ENCODE measurements at places on chromosomes 1 and 21.

DNA sequence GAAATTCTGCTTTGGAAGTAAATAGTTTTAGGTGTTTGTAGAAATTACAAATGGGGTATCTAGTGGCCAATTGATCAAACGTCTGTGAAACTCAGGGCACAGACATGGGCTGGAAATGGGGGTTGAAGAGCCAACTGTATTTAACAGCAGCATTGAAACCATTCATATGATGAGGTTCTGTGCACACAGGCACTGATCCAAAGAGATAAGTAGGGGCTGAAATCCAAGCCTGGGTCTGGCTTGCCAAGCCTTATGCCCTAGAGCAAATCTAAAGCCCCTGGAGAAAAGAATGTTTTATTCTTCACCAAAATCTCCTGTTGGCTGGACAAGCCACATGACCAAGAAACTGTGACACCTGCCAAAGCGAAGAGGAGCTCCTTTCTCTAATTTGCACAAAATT lies 67.6 kb upstream of the ST6GALNAC5 start:
- DNase-seq: no peak

DNA sequence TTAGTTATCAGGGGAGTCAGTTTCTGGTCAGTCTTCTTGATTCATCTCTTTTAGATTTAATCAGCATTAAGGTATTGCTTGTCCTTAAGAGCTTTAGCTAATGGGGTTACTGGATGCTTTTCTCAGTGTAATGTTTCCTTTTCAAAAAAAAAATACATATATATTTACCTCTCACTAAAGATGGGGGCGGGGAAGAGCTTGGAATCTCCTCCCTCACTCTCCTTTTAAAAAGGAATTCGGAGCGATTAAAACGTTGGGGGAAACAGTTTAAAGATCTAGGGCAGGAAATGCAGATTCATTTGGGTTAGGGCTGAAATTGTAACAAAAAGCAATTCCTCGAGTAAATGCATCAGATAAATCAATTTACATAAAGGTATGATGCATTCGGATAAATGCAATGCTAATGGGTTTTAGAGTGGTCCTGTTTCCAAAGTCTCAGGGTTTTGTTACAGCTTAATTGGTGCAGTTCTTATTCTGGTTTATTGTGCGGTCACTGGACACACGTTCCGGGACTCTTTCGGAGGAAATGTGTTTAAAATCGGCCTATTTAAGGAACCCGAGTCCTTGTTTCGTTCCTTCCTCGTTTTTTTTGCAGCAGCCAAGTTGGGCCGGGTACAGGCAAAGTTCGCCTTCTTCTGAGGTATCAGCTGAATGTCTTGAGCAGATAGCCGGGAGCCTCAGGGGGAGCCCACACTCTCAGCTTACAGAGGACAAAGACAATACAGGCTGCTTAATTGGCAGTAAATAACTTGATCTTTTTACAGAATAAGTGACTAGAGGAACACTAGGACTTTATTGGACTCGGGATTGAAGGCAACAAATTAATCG lies 1.6 kb downstream of the LMO4 start:
- DNase-seq: no peak

DNA sequence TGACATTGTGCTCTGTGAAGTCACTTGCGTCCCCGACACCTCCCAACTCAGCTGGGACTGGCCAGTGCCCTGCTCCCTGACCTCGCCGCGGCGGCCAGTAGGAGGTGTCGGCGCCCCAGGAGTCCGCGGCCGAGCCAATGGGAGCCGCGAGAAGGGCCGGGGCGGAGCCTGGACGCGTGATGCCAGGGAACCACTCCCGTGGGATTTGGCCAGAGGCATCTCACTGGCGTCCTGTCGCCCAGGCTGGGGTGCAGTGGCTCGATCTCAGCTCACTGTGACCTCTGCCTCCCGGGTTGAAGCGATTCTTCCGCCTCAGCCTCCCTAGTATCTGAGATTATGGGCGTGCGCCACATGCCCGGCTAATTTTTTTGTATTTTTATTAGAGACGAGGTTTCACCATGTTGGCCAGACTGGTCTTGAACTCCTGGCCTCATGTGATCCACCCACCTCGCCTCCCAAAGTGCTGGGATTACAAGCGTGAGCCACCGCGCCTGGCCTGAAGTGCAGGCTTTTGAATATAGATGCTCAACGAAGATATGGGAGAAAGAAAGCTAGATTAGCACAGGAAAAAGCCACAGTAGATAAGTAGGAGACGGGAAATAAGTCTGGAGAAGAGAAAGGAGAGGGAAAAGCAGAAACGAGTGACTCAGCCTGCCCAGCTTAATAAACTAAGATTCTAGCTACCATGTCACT lies 38.0 kb downstream of the ZBTB8OS start:
- DNase-seq: no peak

- no peak for DNase-seq
Measured at GRCh38 chr1:187267827-187268226, 439.1 kb downstream of the PLA2G4A start.

Measured in stimulated activated CD4-positive, alpha-beta T cell treated with anti-CD3 and anti-CD28 coated beads, TNF-alpha, amount 100 ng/mL, for 1 hour (primary cell).